Left renal pelvis (tissue), 4 donors: ENCODE measurements at places on chromosomes 16 and 17.

GRCh38 chr16:51550800-51551347, 399.8 kb upstream of the SALL1 start:
- DNase-seq: no peak

DNA sequence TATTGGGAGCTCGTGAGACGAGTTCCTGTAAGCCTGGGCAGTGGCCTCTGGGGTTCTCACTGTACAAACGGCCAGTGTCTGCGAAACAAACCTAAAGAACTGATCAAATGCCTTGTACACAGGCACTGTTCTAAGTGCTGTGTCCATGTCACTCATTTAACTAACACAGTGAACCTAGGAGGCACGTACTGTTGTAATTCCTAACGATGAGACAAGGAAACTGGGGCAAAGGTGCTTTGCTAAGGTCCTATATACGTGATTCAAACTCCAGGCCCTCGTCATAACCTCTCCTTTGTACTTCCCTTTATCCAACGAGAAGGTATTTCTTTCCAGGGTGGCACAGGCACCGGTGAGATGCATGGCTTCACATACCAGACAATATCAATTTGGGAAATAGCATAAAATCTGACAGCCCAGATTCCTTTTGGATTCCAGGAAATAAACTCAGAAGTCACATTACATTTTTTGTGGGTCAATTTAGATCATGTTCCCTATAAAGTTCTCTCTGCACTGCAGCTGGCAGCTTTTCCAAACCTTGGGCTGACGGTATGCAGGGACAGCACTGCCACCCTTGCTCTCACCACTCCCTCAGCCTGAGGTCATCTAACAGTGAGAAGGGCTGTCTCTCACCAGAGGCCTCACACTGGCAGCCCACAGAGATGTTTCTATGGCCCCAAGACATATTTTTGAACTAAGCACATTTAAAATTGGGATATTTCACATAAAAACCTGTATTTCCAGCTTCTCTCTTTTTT, 18.3 kb downstream of the GLYR1 start:
- no peak for DNase-seq

GRCh38 chr17:51275381-51275780, 15.0 kb downstream of the UTP18 start:
- no peak for DNase-seq

DNA sequence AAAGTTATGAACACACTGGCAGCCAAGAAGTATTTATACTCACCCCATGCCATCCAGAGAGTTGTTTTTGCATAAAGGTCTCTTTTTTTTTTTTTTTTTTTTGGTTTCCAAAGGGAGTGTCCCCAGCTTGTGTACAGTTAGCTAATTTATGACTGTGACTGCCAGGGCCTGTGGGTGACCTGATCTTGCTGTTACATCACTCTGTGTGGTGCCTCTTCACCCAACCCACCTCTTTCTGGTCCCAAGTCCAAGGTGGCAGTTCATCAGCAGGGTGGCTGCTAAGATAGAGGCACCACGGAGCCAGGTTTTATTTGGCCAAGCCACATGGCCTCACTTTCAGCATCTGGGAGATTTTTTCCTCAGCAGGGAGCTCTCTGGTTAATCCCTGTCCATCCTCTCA, at the start of gene NOS2:
TSS of gene NOS2 (minus strand) at position 8 of the 400 bp plus-strand sequence. CDS start 1,720 bp downstream, outside the sequence.
- DNase-seq: no peak

GRCh38 chr17:77445760-77446532, 305.2 kb downstream of the SEC14L1 start:
- no peak for DNase-seq

- DNase-seq: no peak
Measured at GRCh38 chr17:28982131-28982793, 23.6 kb downstream of the SEZ6 start.
